ENCODE measurements at places on chromosomes 7 and 10. TPM values are rescaled to one million over a fixed set of nuclear protein-coding genes. Genes with fewer than 3 reads are reported as not detected.
A peak's percentile ranks its signal among the peaks of the same experiment; 100 is the strongest.

The LBX1 gene
- total RNA-seq = 0.08 TPM

The PUS7 gene
- total RNA-seq = 5.8 TPM

The TRIM73 gene
- total RNA-seq = 0.18 TPM

The TFAM gene
- 43.7 TPM for total RNA-seq

The UCN3 gene
- total RNA-seq = not detected

The CCT6A gene
- 193 TPM for total RNA-seq

GRCh38 chr10:688312-689120 lies 952 bp downstream of the DIP2C start:
- DNase-seq = peak; percentile 54

- DNase-seq = peak; percentile 40
Measured at GRCh38 chr10:110651044-110651958, 7.2 kb downstream of the RBM20 start.

- no peak for DNase-seq
Measured at GRCh38 chr10:86708068-86708782, 39.9 kb downstream of the LDB3 start.

DNA sequence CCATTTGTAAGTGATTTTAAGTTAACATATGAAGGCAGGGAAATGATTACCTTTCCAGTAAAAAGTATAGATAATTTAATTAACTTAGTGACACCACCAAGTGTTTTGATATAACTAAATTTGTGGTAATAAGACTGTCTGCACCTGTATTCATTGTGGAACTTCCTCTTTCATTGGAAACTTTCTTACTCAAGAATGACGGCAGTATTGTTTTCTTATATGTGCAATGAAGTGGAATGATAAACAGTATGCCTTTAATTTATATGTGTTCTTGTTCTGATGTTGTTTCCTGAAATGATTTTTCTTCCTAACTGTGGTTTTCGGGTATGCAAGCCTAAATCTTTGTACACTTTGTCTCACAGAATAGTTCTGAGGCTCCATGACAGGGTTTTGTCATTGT lies 46.4 kb downstream of the CASD1 start:
- DNase-seq = no peak

DNA sequence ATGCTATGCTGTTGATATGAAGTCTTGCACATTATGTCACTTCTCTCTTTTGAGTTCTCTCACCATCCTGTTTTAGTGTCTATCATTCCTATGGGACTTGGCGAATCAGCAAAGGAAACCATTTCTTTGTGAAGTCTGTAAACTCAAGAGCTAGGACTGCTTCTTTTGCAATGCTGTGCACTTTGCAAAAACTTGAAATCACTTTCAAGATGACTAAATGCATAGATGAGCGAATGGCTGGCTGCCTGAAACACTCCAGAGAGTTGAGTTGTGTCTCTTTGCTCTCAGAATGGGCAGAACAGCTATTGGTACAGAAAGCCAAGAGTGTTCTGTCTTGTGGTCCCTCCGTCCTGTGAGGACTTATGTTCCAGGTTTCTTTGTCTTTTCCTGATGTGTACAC lies 18.3 kb upstream of the ELMO1 start:
- no peak for DNase-seq

GRCh38 chr7:73648593-73649332 lies 18.9 kb upstream of the VPS37D start:
- DNase-seq = no peak

GRCh38 chr7:139797607-139798006 lies 19.8 kb upstream of the HIPK2 start:
- peak; percentile 22 for DNase-seq

DNA sequence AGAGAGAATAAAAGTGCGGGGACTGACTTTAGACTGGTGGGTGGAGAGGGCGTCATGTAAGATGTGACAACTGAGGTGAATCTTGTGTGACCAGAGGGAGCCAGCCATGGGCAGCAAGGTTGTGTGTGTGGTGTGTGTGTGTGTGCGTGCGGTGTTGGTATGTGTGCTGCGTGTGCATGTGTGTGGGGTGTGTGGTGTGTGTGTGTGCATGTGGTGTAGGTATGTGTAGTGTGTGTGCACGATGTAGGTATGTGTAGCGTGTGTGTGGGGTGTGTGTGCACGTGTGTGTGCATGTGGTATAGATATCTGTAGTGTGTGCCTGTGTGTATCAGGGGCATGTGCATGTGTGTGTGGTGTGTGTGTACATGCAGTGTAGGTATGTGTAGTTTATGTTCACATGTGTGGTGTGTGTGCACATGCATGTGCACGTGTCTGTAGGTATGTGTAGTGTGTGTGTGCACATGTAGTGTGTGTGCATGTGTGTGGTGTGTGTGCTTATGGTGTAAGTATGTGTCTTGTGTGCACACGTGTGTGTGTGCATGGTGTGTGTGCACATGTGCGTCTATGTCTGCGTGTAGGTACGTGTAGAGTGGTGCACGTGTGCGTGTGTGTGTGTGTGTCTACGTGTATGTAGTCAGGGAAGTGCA lies 312.3 kb upstream of the MKI67 start:
- no peak for DNase-seq

DNA sequence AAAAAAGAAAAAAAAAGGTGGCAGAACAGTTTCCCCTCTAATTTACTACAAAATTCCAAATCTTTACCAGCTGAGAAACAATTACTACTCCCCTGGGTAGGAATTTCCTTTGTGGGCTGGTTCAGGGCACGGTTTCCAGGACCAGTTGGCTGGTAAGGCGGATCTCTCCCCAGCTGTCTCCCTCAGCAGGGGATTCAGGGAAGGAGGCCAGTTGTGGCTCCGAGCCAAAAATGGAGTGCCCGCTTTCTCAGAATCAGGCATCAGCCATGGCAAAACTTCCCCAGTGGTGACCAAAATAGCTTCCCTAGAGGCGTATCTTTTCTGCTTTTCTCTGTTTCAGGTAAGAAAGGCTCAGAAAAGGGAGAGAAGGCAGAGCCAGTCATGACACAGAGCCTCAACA lies 91.2 kb downstream of the ZNF22 start:
- DNase-seq = no peak

DNA sequence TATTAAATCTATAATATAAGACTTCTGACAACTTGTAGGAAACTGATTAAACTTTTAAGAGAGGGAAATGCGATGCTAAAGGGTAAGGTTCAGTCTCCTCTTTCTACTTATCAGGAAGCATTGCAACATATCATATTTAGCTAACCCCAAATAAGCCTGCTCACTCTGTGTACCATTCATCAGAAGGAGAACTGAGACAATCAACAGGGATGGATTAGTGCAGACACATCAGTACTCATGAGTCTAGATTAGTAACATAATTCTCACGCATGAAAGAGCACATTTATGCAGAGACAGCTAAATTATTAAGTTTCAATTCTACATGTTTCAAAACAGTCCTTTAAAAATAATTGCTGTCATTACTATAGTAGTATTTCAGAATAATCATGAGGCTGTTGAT lies 354.2 kb upstream of the ZWINT start:
- DNase-seq = no peak

Measured in fibroblast of the aortic adventitia (primary cell).